ENCODE measurements at places on chromosomes 11 and 22. TPM values are rescaled to one million over a fixed set of nuclear protein-coding genes. Genes with fewer than 3 reads are reported as not detected.

GRCh38 chr22:46007848-46008261, 30.9 kb upstream of the WNT7B start:
- H3K36me3 ChIP-seq, result no peaks in the 10 kb centered on the region
- H3K27ac ChIP-seq, result no peak overlapping the region
- H3K4me1 ChIP-seq, result peaks cover 5% of the 10 kb centered on the region
- H3K27me3 ChIP-seq, result no peaks in the 10 kb centered on the region

- H3K36me3 ChIP-seq, result peaks cover 76% of the 10 kb centered on the region
- H3K27me3 ChIP-seq, result no peaks in the 10 kb centered on the region
- DNase-seq, result peak; percentile 57
- peaks cover 2% of the 10 kb centered on the region for H3K4me1 ChIP-seq
- H3K4me3 ChIP-seq, result no peak overlapping the region
- H3K27ac ChIP-seq, result no peak overlapping the region
Observed at GRCh38 chr22:30005213-30005857, 74.9 kb upstream of the HORMAD2 start.

GRCh38 chr11:37409124-37409523, 811.1 kb upstream of the RAG2 start:
- peaks cover 7% of the 10 kb centered on the region for H3K36me3 ChIP-seq
- no peak overlapping the region for H3K4me3 ChIP-seq
- H3K27ac ChIP-seq, result no peak overlapping the region
- no peaks in the 10 kb centered on the region for H3K4me1 ChIP-seq
- DNase-seq, result no peak
- no peaks in the 10 kb centered on the region for H3K27me3 ChIP-seq

- H3K4me3 ChIP-seq, result no peak overlapping the region
- DNase-seq, result no peak
- no peaks in the 10 kb centered on the region for H3K27me3 ChIP-seq
- peaks cover 44% of the 10 kb centered on the region for H3K4me1 ChIP-seq
- peaks cover 8% of the 10 kb centered on the region for H3K36me3 ChIP-seq
Observed at GRCh38 chr11:9219115-9219514, 46.0 kb downstream of the DENND5A start.

DNA sequence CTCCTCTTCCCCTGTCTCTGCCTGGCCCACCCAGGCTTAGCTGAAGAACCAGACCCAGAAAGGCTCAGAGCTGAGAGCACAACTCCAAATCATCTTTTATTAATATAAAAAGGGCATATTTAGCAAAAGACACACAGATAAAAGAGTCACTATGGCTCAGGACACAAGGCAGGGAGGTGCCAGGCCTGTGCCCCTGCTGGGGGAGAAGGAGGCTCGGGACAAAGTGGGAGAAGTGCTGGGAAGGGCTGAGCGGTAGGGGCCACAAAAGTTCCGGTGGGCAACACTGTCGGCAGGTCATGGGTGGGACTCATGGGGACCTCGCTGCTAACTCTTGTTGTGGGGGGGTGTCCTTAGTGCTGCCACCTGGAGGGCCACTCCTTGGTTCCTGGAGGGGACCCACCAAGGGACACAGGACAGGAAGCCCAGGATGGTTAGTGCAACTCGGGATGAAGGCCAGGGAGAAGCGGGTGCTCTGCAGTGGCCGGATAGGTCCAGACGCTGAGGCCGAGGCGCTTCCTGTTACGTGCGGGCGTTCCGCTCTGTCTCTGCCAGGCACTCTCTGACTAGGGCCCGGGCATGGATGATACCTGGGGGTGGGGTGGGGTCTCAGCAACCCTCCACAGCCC, 1.4 kb upstream of the PITPNM1 start:
- peak overlapping the region; percentile 93 for H3K4me3 ChIP-seq
- peaks cover 44% of the 10 kb centered on the region for H3K4me1 ChIP-seq
- DNase-seq, result no peak

DNA sequence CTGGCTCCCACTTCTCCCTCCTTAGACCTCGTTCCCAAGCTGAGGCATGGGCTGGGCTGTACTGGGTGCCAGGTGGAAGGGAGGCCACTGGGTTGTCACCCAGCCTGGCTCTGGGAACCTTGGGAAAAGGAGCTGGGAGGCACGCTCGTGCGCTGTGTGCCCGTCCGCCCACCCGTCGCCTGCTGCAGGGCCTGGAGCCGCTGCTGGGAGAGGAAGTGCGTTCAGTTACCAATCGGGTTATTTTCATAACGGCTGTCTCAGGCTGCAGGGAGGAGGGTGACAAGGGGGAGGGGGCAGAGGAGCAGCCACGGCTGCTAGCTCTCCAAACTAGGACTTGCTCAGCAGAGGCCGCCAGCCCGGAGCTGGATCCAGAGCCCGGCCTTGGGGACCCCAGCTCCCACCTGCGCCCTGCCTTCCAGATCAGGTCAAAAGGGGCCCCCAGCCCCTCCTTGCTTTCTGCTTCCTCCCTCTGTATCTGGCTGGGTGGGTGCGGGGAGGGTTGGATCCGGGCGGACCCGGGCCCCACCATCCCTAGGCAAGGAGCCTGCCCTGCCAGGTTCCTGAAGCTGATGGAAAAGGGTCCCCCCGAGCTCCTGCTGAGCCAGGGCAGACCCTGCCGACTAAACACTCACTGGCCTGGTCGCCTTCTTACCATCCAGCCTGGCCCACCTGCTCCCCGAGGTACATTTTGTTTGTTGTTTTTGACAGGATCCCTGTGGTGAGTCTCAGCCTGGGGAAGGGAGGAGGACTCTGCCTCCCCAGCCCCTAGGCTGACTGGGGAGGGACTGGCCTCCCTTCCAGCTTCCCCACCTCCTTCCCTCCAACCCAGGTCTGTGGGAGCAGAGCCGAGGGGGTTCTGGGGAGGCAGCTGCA, 14.3 kb downstream of the DGKZ start:
- no peaks in the 10 kb centered on the region for H3K27me3 ChIP-seq
- DNase-seq, result peak; percentile 63
- H3K4me3 ChIP-seq, result peak overlapping the region; percentile 77
- peaks cover 23% of the 10 kb centered on the region for H3K36me3 ChIP-seq
- peak overlapping the region; percentile 90 for H3K27ac ChIP-seq

GRCh38 chr22:39301926-39302325, 17.5 kb downstream of the RPL3 start:
- no peak overlapping the region for H3K4me3 ChIP-seq
- H3K27ac ChIP-seq, result no peak overlapping the region

DNA sequence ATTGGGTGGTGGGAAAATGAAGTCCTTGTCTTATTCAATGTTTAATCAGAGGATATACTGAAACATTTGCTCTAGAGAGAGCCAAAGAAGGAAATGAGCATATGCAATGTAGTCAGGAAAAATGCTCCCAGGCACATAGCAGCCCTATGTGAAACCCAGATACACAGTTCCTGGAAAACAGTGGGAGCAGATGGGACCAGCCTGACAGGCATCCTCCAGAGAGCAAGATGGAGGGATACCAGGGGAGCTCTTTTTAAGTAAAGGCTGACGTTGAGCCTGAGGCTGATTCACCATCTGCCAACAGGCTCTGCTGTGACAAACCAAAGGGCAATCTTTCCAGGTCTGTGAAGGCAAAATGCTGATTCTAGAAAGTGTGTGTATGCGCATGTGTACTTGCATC, 559.4 kb upstream of the KIRREL3 start:
- no peaks in the 10 kb centered on the region for H3K4me1 ChIP-seq
- no peak overlapping the region for H3K27ac ChIP-seq
- no peak overlapping the region for H3K4me3 ChIP-seq
- H3K36me3 ChIP-seq, result no peaks in the 10 kb centered on the region

- no peak for DNase-seq
- no peak overlapping the region for H3K4me3 ChIP-seq
- no peaks in the 10 kb centered on the region for H3K27me3 ChIP-seq
- no peaks in the 10 kb centered on the region for H3K4me1 ChIP-seq
Observed at GRCh38 chr11:10208131-10208575, 85.9 kb downstream of the SBF2 start.

- H3K4me1 ChIP-seq, result peaks cover 2% of the 10 kb centered on the region
- H3K36me3 ChIP-seq, result no peaks in the 10 kb centered on the region
- no peak overlapping the region for H3K4me3 ChIP-seq
- no peaks in the 10 kb centered on the region for H3K27me3 ChIP-seq
Observed at GRCh38 chr11:57585301-57585700, 12.2 kb upstream of the SERPING1 start.

GRCh38 chr11:65424205-65425104, 1.9 kb downstream of the NEAT1 start:
- peak overlapping the region; percentile 94 for H3K4me3 ChIP-seq
- H3K36me3 ChIP-seq, result peaks cover 21% of the 10 kb centered on the region
- peak; percentile 62 for DNase-seq
- H3K4me1 ChIP-seq, result peaks cover 88% of the 10 kb centered on the region

DNA sequence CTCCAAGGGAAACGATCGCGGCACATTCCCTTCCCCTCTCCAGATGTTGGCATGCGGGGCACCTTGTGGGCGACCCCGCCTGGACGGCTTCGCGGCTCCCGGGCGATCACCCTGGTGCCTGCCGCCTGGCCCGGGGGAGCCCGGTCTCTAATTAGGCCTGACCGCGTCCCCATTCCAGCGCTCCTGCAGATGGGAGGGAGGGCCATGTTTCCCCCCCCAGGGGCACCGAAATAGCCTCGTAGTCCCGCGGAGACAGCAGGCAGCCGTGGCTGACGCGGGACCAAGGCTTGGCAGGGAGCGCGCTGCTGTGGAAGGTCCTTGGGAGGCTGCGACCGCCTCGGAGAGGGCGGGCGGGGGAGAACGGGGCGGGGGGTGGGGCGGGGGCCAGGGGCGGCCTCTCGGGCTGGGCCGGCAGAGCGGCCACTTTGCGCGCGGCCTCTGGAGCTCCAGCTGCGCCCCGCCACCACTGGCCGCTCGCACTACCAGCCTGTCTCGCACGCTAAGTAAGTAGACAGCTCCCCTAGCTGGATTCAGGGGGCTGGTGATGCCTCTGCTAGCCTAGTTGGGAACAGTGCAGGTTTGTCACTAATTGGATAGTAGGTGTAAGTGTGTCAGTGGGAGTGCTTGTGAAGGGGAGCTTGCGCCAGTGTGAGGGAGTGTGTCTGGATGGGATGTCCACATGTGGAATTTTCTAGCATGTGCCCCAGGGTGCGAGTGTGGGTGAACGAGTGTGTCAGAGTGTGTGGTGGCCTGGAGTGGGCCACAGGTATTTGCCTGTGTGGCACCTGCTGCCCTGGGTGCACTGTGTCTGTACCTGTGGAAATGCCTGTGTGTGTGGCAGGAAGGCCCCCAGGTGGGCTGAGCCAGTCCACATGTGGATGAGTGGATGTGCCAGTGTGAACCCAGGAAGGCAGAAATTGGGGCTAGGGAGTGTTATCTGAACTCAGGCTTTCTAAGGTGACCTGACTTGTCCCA, at the start of gene INSC:
TSS of gene INSC (plus strand) at position 423 of the 975 bp plus-strand sequence. CDS start 34,252 bp downstream, outside the sequence.
- DNase-seq, result no peak
- peaks cover 33% of the 10 kb centered on the region for H3K27me3 ChIP-seq
- H3K4me1 ChIP-seq, result peaks cover 18% of the 10 kb centered on the region
- H3K27ac ChIP-seq, result peak within 1 kb of the TSS; percentile 60
- no peaks in the 10 kb centered on the region for H3K36me3 ChIP-seq

GRCh38 chr11:48095779-48096470, 115.6 kb downstream of the PTPRJ start:
- H3K4me1 ChIP-seq, result peaks cover 11% of the 10 kb centered on the region
- H3K27me3 ChIP-seq, result no peaks in the 10 kb centered on the region
- no peak overlapping the region for H3K4me3 ChIP-seq
- no peak overlapping the region for H3K27ac ChIP-seq

DNA sequence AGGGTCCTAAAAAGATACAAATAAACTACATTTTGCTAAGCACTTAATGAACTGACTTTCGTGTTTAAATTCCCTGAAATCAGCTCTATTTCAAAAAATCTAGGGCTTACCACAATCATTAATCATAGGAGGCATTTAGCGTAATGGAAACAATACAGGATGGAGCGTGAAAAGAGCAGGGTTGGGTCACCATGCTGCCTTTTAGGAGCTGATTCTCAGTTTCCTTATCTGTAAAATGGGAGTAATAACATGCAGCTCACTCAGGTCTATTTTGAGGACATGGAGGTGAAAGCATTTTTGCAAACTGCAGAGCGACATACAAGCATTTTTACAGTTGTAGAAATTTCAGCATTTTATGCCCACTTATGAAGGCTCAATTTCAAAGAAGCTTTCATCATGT, 407.0 kb downstream of the TENM4 start:
- H3K4me3 ChIP-seq, result no peak overlapping the region
- no peak overlapping the region for H3K27ac ChIP-seq
- no peaks in the 10 kb centered on the region for H3K4me1 ChIP-seq
- H3K27me3 ChIP-seq, result peaks cover 22% of the 10 kb centered on the region
- DNase-seq, result no peak
- no peaks in the 10 kb centered on the region for H3K36me3 ChIP-seq

DNA sequence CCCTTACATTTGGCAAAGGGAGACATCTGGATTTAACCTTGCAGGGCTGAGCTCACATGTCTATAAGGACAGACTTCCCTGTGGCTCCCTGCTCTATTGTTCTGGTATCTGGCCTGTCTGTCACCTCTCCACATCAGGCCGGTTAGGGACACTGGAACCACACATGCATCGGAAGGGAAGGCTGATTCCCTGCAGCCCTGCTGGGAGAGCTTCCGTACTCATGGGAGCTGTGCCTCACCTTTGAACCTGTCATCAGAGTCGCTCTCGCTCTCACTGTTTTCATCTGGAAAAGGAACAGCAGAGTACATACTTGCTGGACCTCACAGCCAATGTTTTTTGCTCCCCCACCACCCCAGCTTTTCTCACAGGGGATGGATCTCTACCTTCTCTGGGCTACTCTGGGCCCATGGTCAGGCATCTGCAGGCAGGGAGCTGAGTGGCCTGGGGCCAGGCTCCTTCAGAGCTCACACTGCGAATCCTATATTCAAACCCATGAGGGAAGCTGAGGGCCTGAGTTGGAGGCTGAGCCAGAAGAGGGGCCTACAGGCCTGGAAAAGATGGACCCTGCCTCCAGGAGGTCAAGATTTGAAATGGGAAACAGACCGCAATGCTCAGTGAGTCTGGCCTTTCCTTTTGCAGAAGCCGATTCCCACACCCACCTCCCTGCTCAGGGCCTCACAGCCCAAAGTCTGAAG, 31.3 kb downstream of the RPL27A start:
- no peaks in the 10 kb centered on the region for H3K36me3 ChIP-seq
- no peak overlapping the region for H3K4me3 ChIP-seq
- peaks cover 8% of the 10 kb centered on the region for H3K4me1 ChIP-seq
- peaks cover 7% of the 10 kb centered on the region for H3K27me3 ChIP-seq

DNA sequence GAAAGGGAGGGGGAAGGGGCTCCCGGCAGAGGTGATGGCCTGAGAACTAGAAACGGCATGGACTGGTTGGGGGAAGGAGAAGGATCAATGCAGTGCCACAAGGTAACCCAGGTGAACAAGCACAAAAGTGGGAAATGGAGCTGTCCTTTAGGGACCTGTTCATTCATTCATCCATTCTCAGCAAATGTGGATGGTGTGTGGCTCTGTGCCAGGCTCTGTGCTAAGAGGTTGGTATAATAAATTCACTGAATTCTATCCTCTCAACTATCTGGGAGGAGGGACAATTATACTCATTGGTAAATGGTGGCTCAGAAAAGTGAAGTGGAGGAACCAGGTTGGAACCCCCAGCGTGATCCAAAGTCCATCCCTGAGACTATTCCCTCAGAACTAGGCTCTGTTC, 18.6 kb upstream of the ARAP1 start:
- no peaks in the 10 kb centered on the region for H3K36me3 ChIP-seq
- H3K4me1 ChIP-seq, result peaks cover 5% of the 10 kb centered on the region
- DNase-seq, result no peak
- no peak overlapping the region for H3K4me3 ChIP-seq

GRCh38 chr11:13140028-13140870, 131.1 kb downstream of the RASSF10 start:
- DNase-seq, result no peak
- H3K27ac ChIP-seq, result no peak overlapping the region
- peaks cover 7% of the 10 kb centered on the region for H3K36me3 ChIP-seq
- H3K27me3 ChIP-seq, result peaks cover 59% of the 10 kb centered on the region

The IFTAP gene
- 2.4 TPM for total RNA-seq

The FAM111B gene
- 4.6 TPM for total RNA-seq

The MRGPRE gene
- total RNA-seq, result not detected

The POU2AF3 gene
- not detected for total RNA-seq

The YPEL1 gene
- total RNA-seq, result 5.3 TPM

The TAF1D gene
- 210 TPM for total RNA-seq

The PAMR1 gene
- total RNA-seq, result not detected

The DSCAML1 gene
- 1.3 TPM for total RNA-seq

Measured in naive thymus-derived CD8-positive, alpha-beta T cell (primary cell).